ENCODE measurements at places on chromosomes 12 and 14.

DNA sequence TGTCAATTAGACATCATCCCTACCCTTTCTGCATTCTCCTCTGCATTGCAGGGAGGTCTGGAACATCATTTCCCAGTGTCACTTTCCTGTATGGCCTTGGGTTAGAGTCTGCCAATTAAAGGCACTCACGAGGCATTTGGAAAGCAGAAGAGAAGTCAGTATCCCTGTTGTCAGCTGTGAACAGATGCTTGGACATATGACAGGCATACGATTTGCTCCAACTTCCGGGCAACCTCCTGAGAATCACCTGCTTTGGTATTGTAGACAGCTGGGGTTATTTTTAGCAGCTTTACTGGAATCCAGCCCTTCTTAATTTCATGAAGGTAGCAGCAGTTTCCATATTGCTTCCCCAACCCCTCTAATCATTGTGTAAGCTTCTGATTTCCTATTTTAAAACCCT is 88.7 kb upstream of the DHRS4 start:
- DNase-seq = no peak

- no peak for DNase-seq
Observed at GRCh38 chr12:33825442-33825841, 196.9 kb upstream of the ALG10 start.

GRCh38 chr12:89556976-89557375 is 31.1 kb upstream of the POC1B start:
- no peak for DNase-seq

GRCh38 chr14:71554959-71555612 is 377.1 kb upstream of the RGS6 start:
- DNase-seq = no peak

DNA sequence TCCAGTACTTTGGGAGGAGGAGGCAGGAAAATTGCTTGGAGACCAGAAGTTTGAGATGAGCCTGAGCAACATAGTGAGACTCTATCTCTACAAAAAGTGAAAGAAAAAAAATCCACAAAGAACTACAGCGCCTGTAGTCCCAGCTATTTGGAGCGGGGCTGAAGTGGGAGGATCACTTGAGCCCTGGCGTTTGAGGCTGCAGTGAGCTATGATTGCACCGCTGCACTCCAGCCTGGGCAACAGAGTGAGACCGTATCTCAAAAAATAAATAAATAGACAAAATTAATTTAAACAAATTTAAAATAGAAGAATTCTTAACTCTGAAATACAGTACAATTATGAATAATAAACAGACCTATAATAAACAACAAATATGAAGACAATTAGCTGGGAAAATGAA is 40.9 kb downstream of the ATL1 start:
- no peak for DNase-seq
